ENCODE measurements at places on chromosomes 6 and 20. TPM values are rescaled to one million over a fixed set of nuclear protein-coding genes. Genes with fewer than 3 reads are reported as not detected.

The TCP11 gene
- total RNA-seq, result 0.13 TPM

The CAGE1 gene
- total RNA-seq, result 0.13 TPM

The LBP gene
- 0.13 TPM for total RNA-seq

The ARMC2 gene
- total RNA-seq, result 0.64 TPM

The RMND1 gene
- 19.9 TPM for total RNA-seq

The PCNA gene
- 97.1 TPM for total RNA-seq

The SIM1 gene
- not detected for total RNA-seq

The TFAP2B gene
- not detected for total RNA-seq

The LTB gene
- total RNA-seq, result 6.4 TPM

The GNMT gene
- 0.13 TPM for total RNA-seq

The SLC18B1 gene
- total RNA-seq, result 12.4 TPM

The HCRTR2 gene
- total RNA-seq, result not detected

The RAET1L gene
- total RNA-seq, result not detected

The NXT1 gene
- 29.3 TPM for total RNA-seq

The FOXS1 gene
- 0.39 TPM for total RNA-seq

The CYP21A2 gene
- not detected for total RNA-seq

The ULBP2 gene
- total RNA-seq, result 1.4 TPM

The NRN1 gene
- 28.1 TPM for total RNA-seq

The SLC32A1 gene
- total RNA-seq, result not detected

The BTNL2 gene
- total RNA-seq, result not detected

The SAPCD1 gene
- 2.0 TPM for total RNA-seq

The RRAGD gene
- 0.76 TPM for total RNA-seq

The CPNE5 gene
- 5.0 TPM for total RNA-seq

The CD2AP gene
- total RNA-seq, result 19.8 TPM

Data from dermis microvascular lymphatic vessel endothelial cell (primary cell).